Natural killer cell (primary cell): ENCODE measurements at places on chromosomes 16 and 17.

DNA sequence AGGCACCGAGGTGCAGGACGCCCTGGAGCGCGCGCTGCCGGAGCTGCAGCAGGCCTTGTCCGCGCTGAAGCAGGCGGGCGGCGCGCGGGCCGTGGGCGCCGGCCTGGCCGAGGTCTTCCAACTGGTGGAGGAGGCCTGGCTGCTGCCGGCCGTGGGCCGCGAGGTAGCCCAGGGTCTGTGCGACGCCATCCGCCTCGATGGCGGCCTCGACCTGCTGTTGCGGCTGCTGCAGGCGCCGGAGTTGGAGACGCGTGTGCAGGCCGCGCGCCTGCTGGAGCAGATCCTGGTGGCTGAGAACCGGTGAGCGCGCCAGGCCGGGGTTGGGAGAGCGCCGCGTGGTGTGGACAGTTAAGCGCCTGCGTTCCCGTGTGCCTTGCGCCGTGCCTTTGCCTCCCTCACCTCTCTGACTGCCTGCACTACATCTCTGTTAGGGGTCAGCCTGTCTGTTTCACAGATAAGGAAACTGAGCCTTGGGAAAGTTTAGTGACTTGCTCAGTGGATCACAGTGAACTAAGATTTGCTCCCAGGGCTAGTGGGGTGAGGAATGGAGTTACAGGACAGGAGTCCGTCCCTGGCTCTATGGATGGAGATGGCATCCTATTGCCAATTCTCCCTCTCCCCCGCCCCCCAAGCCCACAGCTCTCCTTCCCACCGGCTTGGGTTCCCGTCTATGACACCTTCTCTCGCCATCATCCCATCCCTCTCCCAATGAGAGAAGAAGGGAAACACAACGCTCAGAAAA is 880 bp downstream of the SARM1 start:
- peak; percentile 46 for DNase-seq

DNA sequence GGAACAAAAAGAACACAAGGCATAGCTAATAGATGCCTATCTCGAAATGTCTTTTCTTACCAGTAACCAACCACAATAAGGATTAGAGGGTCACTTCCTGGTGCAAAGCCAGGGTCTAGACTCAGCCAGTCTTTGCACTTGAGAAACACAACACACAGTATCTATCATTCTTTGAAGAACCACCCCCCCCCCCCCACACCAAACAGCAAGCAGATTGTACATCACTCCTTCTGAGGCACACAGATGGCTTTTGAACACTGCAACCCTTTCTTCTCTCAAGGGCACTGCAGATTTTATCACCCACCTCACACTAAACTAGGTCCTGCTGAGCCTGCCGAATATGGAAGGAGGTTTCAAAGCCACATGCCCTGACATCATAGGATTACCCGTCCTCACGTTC is 145.6 kb downstream of the AATF start:
- DNase-seq, result no peak

GRCh38 chr17:76597156-76598003 is 11.7 kb upstream of the ST6GALNAC2 start:
- DNase-seq, result no peak

DNA sequence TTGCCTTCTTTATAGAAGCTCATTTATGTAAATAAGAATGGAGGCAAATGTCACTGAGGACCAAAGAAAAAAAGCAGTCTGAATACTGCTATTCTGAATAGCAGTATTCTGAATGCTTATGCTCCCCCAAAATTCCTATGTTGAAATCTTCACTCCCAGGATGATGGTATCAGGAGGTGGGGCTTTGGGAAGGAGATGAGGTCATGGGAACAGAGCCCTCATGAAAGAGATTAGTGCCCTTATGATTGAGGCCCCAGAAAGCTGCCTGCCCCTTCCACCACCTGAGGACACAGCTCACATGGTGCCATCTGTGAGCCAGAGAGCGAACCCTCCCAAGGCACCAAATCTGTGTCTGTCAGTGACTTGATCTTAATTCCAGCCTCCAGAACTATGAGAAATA is 28.8 kb downstream of the HEATR6 start:
- no peak for DNase-seq

DNA sequence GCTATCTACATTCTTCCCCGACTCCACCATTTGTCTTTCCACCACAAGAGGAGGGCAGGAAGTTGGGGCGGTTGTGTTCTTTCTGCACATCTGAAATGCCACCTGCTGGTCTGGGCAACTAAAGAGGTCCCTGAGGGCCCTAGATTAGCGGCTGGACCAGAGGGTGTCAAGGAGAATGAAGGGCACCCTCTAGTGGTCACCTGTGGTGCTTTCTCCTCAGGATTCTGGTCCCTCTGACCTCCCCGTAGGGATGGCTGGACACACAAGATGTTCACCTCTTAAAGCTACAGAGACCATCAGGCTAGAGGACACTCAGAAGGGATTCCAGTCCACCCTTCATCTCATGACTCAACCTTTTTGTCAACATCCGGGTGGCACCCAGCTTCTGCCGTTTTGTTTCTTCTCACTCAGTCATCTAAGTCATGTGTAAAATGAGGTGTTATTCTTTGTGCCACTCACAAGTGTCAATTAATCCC is 2.9 kb upstream of the SCIMP start:
- peak; percentile 69 for DNase-seq

DNA sequence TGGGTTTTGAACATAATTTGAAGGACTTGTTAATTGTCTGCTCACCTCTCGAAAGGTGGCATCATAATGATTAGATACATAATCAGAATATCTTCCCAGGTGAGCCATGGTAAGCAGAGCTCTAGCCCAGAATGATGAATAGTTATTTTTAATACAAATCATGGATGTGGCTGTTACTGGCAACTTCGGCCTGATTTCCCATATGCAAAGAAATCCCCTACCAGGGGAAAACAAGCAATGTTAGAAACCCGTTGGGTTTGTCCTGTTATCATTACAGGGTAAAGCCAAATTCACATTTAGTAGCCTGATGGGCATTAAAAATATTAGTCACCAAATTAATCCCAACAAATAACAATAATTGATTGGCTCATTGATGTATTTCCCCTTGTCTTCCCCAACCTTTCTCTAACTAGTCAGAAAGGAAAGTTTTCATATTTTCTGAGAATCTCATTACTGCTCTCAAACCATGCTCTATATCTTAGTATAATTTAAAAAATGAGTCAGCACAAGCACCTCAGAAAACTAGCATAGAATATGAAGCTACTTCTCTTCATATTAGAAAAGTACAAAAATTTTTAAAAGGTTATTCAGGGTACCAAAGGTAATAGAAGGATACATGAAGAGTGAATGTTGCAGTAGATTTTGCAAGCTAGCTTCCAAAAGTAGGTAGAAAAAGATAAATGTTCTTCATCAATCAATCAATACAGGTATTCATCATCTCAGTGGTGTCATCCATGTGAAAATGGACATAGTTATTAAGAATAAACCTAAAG is 5.0 kb downstream of the STAT5B start:
- DNase-seq, result no peak

DNA sequence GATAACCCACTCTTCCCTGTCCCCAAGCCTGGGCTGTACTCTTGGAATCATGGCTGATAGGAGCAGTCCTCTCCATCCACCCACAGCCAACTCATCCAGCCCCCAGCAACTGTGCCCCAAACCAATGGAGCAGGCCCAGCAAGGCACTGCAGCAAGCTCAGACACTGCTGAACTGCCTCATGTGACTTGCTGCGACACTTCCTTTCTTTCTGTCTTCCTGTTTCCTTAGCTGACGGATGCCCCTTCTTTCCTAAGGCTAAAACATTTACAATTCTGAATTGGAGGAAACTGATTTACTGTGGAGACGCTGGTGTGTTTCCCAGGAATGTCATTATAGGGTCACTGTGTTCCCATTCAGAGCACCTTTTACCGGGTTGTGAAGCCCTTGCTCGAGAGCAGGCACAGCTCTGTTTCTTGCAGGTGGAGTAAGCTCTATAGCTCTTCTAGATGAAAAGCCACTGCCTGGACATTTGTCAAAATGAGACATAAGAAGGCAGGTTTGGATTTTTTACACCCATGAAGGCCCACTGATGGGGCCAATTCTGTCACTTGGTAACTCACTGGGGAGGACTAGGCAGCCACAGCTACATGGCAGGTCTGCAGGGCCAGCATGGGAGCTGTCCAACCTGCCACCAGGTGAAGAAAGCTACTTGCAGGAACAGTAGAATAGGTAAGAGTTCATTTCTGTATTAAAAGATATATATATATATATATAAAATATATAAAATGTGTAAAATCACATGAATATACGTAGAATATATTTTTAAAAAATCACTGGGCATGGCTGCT is 27.4 kb downstream of the TMEM11 start:
- no peak for DNase-seq

DNA sequence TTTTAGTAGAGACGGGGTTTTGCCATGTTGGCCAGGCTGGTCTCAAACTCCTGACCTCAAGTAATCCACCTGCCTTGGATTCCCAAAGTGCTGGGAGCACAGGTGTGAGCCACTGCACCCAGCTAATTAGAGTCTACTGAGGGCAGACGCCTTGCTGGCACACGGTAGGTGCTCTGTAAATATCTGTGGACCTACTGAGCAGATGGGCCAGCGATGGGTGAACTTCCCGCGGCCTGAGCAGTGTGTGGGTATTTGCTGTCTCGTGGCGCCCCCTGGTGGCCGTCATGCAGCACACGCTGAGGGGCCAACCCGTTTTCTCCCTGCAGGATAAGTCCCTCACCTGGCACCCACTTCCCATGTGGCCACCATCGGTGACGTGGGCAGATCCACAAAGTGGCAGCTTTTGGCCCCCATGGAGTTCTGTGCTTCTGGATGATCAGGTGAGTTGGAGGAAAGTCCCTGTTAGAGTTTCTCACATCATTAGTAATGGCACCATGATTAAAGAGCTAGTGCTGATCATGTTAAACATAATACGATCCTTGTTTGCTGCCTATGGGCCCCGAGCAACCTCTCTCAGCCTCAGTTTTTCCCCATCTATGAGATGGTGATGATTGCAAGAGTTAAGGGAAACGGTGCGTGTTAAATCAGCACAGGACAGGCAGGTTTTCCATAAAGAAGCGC is 40.7 kb downstream of the ZDHHC7 start:
- peak; percentile 68 for DNase-seq

DNA sequence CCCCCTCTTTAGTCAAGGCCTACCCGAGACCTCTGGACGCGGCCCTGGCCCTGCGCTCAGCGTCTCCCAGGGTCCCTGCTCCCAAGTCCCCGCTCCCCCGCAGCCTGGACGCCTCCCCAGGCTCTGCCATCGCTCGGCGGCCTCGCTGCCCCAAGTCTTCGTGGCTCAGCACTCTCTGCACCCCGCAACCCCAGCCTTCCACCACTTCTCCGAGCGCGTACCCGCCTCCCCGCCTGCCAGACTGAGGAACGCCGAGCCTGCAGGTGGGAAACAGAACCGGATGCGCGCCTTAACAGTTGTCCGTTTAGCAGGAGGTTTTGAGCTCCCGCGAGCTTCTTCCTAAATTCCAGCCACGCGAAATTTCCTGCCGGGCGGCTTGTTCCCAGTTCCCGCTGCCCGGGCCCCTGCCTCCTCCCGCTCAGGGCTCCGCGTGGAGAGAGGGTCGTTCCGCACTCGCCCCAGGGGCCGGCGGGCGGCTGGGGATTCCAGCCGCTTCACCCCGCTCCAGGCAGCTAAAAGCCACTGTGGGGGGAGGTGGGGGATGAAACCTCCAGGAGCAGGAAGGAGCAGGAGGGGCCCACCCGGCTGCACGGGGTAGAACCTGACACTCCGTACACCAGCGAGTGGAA is 87.7 kb downstream of the KCNJ12 start:
- no peak for DNase-seq

DNA sequence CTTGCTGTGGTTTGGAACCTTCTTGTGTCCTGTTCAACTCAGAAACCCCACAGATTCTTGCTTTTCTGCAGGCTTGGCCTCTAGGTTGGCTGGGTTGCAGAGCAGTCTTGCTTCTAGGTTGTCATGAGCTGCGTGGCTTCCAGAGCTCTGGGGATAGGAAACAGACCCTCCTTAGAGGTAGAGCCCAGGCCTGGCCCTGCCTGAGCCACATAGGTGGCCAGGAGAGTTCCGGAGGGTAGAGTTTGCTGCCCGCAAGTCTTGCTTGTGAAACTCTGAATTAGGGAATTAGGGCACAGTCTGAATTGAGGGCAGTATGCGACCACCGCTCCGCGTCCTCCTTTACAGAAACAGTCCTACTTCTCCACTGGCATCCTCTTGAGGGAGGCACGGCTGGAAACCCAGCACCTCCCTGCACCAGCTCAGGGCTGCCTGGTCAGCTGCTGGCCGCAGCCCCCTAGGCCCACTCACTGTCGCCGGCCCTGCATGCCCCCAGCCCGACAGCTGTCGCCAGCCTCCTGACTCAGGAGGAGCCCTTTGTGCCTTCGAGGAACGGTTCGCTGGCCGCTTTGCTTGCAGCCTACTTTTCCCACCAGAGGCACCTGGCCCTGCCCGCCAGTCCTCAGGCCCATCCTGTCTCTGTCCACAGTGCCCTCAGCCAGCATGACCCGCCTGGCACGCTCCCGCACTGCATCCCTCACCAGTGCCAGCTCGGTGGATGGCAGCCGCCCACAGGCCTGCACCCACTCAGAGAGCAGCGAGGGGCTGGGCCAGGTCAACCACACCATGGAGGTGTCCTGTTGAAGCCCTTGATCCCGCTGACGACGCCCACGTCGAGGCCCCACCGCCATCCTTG is 4.3 kb upstream of the SETD6 start:
- no peak for DNase-seq

GRCh38 chr17:44361292-44362260 is 2.1 kb downstream of the FAM171A2 start:
- DNase-seq, result no peak

DNA sequence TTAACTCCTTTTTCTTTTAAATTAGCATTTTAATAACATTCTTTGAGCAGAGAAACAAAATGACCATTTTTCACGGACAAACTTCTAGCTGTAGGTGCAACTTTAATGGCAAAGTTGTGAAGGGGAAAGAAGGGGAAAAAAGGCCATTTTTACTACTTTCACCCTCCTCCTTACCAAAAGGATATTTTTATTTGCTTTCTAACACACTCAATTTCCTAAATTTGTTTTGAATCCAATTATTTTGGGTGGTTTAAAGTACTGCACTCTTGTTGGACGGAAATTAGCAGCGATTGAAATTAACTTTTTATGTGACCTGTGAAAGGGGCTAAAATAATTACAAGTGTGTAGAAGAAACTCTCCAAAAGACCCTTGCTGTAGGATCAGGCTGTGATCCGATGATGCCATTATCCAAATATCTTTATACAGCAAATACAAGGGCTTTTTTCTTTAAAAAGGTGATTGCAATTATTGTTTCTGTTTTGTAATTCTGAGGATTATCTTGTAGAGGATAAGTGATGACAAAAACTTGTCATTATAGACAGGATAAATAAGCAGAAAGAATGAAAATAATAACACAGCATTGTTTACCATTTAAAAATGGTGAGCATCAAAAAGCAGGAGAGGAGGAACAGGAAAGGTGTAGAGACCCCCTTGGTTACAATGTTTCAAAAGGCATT is 42.4 kb downstream of the SNX11 start:
- DNase-seq, result no peak

DNA sequence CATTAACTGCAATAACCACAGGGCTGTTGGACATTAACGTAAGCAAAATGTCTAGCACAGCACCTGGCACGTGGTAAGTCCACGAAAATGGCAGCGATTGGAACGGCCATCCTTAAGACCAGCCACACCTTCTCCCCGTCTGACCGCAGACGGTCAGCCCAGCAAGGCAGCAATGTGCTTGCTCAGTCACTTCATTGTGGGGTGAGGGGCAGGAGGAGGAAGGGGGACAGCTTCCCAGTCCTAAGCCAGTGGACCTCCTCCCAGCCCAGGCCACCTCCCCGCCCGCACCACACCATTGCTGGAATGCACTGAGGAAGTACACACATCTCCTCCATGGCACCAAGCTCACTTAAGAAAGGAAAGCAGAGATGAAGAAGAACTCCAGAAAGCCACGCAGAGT is 8.6 kb upstream of the MYLK3 start:
- no peak for DNase-seq

GRCh38 chr17:32927724-32928585 is at the start of gene TMEM98:
Gene TMEM98, plus strand, starts transcription at chr17:32928153. Its CDS starts 3,376 bp downstream, at chr17:32931529.
- no peak for DNase-seq
